Stimulated activated CD4-positive, alpha-beta T cell treated with anti-CD3 and anti-CD28 coated beads, Interleukin-1b, Interleukin-23, amount 100 ng/mL, for 4 hours (primary cell): ENCODE measurements at places on chromosomes 2 and 18.

DNA sequence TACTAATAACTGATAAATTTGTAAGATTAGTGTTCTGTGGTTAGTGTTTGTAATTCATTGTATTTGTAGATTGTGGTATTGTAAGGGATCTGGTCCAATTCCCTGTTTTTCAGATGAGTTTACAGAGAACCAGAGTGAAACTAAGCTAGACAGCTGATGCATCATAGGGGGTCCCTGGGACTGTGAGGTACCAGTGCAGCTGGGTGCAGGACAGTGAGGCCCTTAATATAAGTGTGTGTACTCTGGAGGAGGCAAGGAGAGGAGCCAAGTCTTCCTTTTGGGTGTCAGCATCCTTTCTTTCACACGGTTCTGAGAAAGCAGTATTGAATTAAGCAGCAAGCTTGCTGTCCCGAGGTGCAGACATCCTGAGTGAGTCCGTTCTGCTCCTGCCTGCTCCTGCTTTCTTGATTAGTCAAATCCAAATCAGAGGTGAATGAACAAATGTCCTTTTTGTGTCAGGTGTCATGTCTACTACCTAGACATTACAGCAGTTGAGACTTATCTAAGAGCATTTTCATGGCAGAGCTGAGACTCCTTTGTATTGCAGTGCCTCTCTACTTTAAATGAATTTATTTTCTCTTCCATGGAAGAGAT, 194.9 kb downstream of the MCFD2 start:
- DNase-seq: no peak

- DNase-seq: no peak
Observed at GRCh38 chr2:164203131-164203530, 418.2 kb downstream of the GRB14 start.

DNA sequence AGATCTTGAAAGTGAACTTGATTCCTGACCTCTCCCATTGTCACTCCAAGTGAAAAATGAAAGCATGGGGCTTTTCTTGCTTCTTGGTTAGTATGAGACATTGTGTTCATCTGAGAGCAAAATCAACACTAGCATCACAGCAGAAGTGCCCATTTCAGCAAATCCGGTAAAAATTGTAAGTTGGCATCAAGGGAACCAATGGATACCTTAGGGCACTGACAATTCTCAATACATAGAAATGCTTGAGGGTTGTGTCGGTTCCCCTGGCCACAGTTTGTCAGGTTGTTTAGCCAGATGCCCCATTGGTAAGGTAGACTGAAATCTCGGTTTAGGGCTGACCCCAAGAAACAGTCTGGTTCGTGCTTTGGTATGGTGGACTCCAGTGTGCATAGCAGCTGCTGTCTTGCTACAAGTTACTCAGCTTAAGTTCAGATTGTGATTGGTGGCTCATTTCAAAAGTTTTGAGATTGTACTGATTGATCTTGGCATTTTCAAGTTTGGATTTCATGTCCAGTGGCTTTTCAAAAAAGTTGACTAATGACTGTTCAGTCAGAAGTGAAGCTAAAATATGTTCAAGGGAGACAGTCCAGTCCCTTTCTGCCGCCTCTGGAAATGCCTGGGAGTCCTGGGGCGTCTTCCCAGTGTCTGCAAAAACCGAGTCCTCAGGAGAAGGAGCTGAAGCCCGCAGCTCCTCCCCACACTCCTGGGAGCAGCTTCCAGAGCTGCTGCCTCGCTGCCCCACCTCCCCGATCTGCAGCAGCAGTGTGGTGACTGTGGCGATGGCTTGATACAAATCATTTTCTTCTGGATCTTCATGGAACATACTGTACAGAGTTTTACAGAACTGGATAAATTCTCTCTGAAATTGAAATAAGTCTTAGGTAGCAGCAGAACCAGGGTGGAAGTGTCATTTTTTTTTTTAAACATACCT, 5.6 kb downstream of the RPL31 start:
- DNase-seq: no peak

DNA sequence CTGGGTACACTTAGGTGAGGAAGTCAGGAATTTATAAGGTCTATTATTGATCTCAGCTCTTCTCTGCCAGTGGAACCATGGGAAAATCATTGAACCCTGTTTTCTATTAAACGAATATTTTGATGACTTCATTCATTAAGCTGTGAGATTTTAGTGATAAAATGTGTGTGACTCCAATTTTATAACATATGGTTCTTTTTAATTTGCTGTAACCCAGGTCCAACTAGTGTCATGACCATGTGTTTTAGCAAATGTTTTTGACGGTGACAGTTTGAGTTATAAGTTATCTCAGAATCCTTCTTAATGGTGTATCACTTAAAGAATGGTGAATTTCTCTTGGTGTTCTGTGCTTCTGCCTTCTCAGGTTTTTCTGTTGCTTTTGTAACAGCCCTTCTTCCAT, 213.1 kb downstream of the MCFD2 start:
- DNase-seq: no peak

- DNase-seq: no peak
Observed at GRCh38 chr2:236503100-236503499, 66.5 kb upstream of the ACKR3 start.

DNA sequence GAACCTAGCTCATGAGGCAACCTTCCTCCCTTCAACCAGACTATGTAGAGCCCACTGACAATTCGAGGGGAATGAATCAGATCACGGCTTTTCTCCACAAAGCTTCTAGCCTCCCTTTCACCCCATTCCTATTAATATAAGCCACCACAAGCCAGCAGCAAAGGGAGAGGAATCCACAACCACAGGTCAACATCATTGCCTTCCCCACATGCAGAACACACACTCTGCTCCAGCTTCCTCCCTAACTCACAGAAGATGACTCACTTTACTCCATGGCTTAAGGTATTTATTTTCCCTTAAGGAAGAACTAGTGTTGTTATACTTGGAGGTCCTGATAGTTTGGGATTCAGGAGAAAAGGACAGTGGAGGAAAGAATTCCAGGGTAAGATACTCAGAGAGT, 272.2 kb downstream of the C1D start:
- DNase-seq: no peak

DNA sequence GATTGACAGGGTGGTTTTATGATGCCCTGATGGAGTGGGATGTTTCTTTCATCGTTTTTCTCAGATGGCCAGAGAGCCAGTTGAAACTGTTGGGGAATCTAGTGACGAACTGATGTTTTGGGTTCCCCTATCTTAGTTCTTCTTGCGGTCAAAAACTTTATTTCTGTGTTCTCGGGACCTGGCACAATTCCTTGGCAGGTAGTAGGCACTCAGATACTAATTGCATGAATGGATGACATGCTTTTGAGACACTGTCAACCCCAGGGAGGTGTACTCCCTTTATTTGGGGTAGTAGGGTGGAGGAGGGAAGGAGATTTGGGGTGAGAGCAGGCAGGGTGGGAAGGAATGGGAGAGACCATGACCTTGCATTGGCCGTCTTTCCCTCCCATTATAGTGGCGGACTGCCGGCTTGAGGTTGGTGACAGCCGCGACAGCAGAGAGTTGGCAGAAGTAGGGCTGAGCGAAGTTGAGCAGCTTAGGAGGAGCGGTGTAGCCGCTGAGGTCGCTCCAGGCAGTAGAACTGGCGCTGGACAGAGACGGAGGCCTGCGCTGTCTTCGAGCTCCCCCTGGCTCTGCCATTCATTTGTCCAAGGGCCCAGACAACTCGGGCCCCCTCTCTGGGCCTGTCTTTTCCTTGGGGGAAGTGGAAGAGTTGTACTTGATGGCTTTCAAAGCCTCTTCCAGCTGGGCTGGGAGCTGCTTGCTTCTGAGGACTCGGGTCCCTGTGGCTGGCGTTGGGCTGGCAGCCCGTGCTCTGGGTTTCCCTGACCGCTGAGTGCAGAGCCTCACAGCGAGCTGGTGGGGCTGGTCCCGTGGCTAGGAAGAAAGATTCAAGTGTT, 2.6 kb downstream of the TET3 start:
- DNase-seq: no peak

DNA sequence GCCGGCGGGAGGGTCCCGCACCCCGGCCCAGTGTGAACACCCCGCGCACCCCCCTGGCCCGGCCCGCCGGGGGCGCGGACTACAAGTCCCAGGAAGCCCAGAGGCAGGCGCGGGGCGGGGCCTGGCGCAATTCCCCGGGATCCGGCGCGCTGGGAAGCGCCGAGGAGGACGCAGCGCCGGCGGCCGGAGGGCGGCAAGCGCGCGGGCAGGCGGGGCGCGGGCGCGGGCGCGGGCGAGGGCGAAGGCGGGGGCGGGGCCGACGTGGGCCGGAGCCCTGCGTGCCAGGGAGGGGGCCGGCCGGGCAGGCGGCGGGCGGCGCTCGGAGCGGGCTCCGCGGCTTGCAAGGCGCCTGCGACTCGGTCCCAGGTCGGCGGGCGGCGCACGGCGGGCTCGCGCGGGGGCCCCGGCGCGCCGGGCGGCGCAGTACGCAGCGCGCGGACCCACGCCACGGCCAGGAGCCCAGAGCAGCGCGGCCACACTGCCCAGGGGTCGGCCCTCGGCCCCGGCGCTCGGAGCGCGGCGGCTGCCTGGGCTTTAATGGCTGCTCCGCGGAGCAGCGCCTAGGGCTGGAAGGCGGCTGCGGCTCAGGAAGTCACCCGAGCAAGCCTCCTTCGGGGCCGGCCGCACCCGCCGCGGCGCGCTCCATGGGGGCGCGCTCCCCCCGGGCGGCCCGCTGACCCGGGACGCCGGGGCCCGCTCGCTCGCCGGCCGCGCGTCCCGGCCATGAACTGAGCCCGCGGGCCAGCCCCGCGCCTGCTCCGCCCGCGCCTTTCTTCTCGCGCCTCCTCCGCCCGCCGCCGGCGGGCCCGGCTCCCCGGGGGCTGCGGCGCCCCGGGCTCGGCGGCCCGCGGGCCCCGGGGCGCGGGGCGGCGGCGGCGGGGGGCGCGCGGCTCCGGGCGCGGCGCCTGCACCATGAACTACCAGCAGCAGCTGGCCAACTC, at the start of gene AGAP1:
Gene AGAP1 (plus strand): TSS at position 269 of the 941 bp plus-strand sequence.
- no peak for DNase-seq

DNA sequence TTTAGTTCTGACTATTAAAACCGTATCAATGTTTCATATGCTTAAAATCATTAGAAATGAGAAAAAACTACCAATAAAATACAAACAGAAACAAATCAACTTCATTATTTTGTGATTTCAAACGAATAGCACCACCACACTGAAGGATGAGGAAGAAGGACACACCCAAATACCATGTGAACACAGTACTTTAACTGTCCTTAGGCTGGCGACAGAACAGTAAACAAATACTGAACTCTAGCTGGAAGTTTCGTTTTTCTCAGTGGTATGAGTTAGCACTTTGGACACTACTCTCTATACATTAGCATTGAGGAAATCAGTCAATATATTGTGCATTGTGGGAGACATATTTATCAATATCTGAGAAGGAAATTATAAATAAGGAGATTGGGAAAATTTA, 202.4 kb upstream of the AGAP1 start:
- DNase-seq: no peak

GRCh38 chr2:136124805-136125204, 6.9 kb upstream of the CXCR4 start:
- DNase-seq: no peak

GRCh38 chr2:95350774-95351597, 51.5 kb upstream of the FAHD2A start:
- no peak for DNase-seq

DNA sequence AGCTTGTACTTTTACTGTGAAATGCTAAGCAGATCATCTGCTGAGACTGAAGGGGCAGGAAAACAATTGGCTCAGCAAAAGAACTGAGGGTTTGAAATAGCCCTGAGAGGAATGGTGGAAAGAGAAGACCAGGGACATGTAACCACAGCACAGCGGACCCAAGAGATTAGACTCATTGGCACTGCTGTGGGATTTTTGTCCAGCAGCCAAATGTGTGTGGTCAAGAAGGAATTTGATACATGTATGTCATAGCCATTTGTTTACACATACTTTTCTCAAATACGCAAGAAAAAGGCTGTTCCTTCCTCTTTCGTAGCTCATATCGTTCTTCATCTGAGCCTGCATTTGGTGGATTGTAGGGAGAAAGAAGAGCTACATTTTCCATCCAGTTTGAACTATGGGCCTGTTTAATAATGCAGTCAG, 73.8 kb downstream of the TRABD2A start:
- DNase-seq: no peak

- no peak for DNase-seq
Observed at GRCh38 chr2:154600927-154601494, 97.5 kb upstream of the KCNJ3 start.

GRCh38 chr2:234673961-234674759, 177.3 kb upstream of the ARL4C start:
- DNase-seq: no peak
